ENCODE measurements at places on chromosomes 4 and X.

- no peak for DNase-seq
Observed at GRCh38 chrX:13863324-13863723, 46.4 kb upstream of the GPM6B start.

DNA sequence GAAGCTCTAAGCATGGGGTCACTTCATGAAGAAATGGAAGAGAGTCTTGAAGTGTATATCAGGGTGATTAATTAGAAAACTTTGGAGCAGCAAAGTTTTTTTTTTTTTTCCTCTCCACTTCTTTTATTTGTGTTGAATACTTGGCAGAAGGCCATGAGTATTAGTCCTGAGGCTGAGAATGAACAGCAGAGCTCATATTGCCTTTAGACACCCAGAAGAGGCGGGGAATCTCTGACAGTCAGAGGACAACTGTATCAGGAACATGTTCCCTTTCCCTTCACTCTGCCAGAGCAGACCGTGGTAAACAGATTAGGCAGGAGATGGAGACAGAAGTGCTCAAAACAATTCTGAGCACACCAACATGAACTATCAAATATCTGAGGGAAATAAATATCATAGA, 300.9 kb downstream of the FAM47A start:
- peak; percentile 22 for DNase-seq

DNA sequence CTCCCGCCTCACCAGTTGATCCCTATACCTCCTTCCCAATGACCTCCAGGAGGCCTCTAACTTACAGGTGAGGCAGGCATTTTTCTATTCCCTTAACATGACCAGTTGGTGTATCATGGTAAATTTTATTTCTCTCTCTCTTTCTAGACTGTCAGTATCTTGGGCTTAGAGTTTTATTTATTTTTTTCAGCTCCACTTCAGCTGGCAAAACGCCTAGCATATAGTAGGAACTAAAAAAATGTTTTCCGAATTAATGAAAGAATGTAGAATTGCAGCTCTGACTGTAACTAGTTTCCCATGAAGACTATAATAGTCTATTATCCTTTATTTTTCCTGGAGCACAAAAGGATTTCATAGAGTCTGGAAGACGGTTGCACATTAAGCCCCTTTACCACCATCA, 84.8 kb downstream of the PDE5A start:
- DNase-seq = no peak

GRCh38 chr4:121094297-121094966, 22.1 kb upstream of the NDNF start:
- DNase-seq = no peak

DNA sequence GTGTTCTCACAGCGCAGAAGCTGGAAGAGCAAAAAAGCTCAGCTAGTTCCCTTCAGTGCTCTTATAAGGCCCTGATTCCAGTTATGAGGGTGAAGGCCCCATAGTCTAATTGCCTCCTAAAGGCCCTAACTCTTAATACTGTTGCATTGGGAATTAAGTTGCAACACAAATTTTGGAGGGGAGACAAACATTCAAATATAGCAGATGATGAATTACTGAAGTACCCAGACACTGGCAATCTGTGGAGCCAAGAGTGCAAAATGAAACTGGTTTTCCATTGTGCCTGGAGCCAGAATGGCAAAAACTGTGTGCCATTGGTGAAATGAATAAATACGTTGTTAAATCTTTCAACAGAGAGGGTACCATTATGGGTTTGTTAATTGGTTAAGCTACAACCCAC, 356.0 kb downstream of the PPARGC1A start:
- DNase-seq = no peak

GRCh38 chrX:130556951-130557350, 155.2 kb downstream of the RBMX2 start:
- DNase-seq = no peak

GRCh38 chr4:7766661-7767345, 172.9 kb downstream of the AFAP1 start:
- no peak for DNase-seq

DNA sequence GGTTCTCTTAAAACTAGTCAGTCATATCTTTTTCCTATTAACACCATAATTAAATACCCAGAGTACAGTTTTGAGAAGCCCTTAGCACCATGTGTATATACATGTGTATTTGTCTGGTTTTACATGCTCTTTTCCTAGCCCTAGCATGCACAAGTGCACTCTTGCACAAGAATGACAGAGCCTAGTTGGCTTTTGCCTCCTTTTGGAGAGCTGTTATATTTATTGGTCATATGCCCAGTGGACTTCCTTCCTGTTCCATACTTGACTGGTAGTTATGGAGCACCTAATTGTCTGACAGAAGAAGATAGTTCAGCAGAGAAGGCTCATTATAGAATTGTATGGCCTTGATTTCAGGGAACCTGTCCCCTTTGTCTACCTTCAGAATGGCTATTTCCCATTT, 155.6 kb downstream of the ARX start:
- DNase-seq = no peak

GRCh38 chr4:171765514-171765913, 47.7 kb upstream of the GALNTL6 start:
- DNase-seq = no peak

DNA sequence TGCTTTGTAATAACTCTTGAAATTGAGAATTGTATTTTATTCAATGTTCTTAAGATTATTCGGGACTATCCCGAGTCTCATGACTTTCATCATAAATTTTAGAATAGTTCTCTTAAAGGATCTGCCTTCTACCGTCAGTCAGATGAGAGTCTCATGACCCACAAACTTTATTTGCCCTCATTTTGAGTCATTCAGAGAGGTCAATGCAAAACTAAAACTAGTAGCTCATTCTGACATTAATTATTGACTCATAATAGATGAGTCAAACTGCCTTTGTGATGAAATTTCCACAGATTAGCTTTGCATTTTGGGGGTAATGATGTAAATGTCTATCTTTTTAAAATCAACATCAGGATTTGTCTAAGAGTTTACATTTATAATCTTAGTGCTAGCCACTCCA, 1527.3 kb downstream of the TECRL start:
- no peak for DNase-seq

GRCh38 chr4:81031796-81032551, 1.5 kb downstream of the BMP3 start:
- no peak for DNase-seq

GRCh38 chr4:80911458-80911857, 119.0 kb upstream of the BMP3 start:
- DNase-seq = no peak

DNA sequence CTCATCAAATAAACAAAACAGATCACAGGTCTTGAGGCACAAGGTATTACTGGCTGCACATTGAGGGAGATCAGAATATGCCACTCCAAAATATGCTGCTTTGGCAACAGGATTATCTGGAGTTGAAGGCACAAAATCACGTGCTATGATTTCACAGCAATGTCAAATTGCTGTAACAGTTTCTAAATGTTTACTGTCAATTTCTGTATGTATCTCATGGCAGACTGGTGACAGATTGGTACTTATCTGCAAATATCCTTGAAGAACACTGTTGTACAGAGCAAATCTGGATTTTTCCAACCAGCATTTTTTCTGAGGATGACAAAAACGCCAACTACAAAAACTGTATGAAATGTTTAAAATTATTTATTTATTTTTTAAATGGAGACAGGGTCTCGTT, 26.7 kb downstream of the GPR82 start:
- DNase-seq = no peak

DNA sequence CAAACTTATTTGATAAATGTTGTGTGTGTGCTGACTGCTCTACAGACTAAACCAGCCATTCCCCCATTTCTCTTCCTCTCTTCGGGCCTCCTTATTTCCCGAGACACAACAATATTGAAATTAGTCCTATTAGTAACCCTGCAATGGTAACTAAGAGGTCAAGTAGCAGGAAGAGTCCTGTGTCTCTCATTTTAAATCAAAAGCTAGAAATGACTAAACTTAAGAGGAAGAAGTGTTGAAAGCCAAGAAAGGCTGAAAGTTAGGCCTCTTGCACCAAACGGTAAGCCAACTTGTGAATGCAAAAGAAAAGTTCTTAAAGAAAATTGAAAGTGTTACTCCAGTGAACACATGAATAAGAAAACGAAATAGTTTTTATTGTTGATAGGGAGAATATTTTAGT, 357.8 kb upstream of the SLC7A11 start:
- DNase-seq = no peak

DNA sequence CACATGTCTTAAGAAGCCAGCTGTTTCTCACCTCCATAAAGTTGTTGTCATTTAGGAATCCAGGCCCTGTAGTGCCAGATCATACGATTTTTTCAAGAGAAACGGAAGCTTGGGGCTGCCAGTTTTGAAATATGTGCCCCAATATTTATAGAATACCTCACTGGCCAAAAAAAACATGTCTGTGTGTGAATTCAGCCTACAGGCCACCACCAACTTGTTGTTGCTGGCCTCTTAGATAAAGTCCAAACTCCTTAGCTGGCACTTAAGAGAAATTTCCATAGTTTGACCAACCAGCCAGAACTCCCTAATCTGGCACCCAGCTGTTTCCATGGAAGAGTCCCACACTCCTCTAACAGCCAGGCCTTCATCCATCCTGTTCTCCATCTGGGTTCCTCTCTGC, 74.1 kb downstream of the WDR19 start:
- no peak for DNase-seq

- no peak for DNase-seq
Observed at GRCh38 chrX:69741721-69742120, 125.8 kb downstream of the EDA start.

GRCh38 chr4:165384186-165384585, 5.4 kb downstream of the CPE start:
- DNase-seq = no peak

DNA sequence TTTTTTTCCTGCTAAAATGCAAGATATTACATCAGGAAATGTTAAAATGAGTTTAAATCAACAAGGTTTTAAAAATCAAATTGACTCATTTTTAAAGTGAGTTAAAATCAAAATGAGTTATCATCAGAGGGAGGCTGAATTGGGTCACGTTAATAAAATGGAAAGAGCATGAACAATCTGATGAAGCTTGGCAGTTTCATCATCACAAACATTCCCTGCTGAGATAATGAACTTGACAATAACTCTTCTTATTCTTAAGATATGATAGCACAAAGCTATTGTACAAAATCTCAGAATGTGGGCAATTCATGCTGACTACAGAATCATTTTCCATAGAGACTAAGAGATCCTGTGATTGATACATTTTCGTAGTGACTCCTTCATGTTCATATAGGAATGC, 1086.7 kb downstream of the STIM2 start:
- DNase-seq = no peak

DNA sequence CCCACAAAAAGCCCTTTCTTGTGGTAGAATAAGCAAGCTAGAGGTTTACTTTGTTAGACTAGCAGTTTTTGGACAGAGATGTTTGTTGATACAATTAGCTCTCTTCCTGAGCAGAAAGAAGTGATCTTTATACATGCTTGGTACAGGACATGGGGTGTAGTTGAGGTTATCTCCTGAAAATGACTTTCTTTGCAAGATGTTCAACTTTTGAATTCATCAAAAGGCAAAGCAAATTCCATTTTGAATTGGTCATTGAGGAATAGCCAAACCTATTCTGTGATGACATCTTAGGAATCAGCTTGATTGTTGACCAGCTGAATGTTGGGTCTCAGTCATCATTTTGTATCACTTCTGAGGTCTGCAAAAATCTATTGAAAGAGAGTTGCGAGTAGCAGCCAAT, 3.8 kb downstream of the CPE start:
- DNase-seq = no peak

GRCh38 chrX:123906557-123907316, 46.9 kb downstream of the XIAP start:
- no peak for DNase-seq

GRCh38 chrX:147635186-147635585, 276.5 kb upstream of the FMR1 start:
- no peak for DNase-seq

GRCh38 chr4:4860600-4861389, 1.3 kb downstream of the MSX1 start:
- DNase-seq = no peak
